Effector memory CD4-positive, alpha-beta T cell (primary cell): ENCODE measurements at places on chromosomes 7 and 10.
A peak's percentile ranks its signal among the peaks of the same experiment; 100 is the strongest.

- no peak for DNase-seq
Observed at GRCh38 chr7:155208681-155209477, 88.8 kb upstream of the INSIG1 start.

DNA sequence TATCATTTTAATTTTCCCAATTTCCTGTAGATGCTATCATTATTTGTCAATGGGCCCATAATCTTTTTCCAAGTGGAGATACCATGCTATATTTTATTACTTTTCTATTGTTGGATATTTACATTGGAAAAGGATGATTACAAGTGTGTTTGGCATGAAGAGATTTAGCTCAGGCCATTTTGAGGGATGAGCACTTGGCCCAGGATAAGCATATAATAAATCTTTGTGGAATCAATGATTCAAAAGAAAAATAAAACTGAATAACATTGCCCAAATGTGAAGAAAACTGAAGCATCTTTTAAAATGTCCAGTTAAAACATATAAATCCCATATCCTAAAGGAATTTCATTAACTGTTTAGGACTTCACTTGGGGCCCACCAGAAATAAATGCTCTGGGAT lies 260.9 kb upstream of the BMPER start:
- DNase-seq = no peak

GRCh38 chr7:41103331-41103730 lies 599.6 kb downstream of the INHBA start:
- no peak for DNase-seq

- DNase-seq = no peak
Observed at GRCh38 chr10:79277579-79278269, 69.5 kb upstream of the PPIF start.

DNA sequence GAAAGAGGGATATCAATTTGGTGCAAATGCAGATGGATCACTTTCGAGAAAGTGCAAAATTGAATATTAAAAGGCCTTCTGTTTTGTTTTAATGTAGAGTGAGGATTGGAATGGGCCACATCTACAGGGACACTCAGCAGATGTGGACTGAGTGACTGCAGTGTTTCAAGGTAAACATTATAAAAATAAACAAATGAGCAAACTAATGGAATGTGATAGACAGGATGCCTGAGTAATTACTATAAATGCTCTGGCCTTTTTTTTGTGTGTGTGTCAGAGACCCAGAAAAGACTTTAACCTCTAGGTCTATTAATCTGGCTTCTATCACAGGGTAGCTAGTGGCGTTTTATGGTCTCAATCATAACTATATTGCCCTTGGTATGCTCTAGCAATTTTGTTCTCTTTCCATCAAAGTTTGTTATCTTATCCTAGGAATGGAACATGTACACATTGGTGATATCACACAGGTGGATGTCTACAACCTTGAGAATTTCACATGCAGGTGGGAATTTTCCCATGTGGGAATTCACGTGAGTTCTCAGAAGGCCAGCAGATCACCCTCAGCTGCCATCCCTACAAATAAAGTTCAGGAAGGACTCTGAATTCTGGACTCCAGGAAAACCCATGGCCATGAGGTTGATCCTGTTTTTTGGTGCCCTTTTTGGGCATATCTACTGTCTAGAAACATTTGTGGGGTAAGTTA lies at the start of gene CPA2:
TSS of gene CPA2 (plus strand) at position 606 of the 703 bp plus-strand sequence. CDS start at position 625, 19 bp downstream.
- no peak for DNase-seq

GRCh38 chr7:151671514-151671913 lies 151.8 kb upstream of the RHEB start:
- no peak for DNase-seq

GRCh38 chr7:135758531-135758932 lies 9.9 kb upstream of the FAM180A start:
- no peak for DNase-seq

DNA sequence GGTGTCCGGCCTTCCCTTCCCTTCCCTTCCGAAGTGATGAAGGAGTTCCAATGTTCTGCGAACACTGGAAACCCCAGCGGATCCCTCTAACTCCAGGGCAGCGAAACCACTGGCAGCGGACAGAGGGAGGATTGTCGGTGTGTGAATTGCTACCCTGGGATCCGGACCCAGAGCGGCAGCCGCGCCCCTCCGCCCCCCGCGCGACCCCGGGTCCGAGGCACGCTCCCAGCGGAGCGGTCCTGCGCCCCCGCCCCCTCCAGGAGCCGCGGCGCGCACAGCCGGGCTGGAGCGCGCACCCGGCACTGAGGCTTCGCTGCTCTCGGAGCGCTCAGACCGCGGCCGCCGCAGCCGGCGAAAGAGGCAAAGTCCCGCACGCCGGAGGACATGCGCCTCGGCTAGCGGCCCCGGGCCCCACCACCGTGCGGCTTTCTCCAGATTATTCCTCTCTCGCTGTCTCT lies at the start of gene PTPRZ1:
TSS of gene PTPRZ1 (plus strand) at position 331 of the 458 bp plus-strand sequence. CDS start 339 bp downstream, outside the sequence.
- DNase-seq = no peak

DNA sequence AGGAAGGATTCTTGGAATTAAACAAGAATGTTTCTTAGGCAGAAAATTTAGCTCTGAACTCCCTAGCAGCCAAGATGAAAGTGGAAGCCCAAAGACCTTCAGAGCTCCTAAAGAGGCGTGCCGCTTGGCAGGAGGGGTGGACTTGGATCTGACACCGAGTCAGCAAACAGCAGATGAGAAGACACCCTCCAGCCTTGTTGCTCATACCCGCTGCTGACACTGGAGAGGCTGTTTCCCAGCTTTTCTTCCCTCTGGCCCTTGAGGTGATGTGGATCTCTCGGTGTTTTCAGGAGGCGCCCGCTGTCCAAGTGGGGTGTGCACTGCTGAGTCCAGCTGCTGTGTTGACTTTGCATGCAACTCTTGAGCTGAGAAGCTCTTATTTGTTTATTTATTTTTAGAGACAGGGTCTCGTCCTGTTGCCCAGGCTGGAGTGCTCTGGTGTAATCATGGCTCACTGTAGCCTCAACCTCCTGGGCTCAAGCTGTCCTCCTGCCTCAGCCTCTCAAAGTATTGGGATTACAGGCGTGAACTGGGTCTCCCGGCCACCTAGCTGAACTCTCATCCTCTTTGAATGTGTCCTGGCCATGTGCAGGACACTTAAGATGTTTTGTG lies 21.5 kb downstream of the SLC18A2 start:
- no peak for DNase-seq

- no peak for DNase-seq
Observed at GRCh38 chr10:13715100-13715499, 128.3 kb downstream of the PRPF18 start.

- DNase-seq = no peak
Observed at GRCh38 chr7:114949231-114949630, 27.3 kb downstream of the MDFIC start.

DNA sequence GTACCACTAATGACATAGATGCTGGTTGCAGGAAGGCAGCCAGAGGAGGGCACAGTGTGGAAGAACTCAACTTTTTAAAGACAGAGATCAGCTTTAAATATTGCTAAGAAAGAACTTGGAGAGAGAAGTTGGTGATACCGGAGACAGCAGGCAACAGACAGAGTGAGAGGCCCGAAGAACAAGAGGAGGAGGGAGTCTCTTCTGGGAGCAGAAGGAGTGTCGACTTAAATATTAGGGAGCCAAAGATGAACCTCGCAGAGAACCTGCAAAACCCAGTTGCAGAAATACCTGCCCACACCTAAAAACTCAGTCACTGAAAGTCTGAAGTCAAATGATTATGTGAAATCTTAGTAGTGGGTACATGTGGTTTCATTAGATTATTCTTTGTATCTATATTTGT lies 3.4 kb upstream of the WDR86 start:
- no peak for DNase-seq

GRCh38 chr7:52992001-52992400 lies 43.4 kb upstream of the POM121L12 start:
- DNase-seq = no peak

GRCh38 chr10:26199841-26200240 lies 16.7 kb upstream of the GAD2 start:
- no peak for DNase-seq

GRCh38 chr10:48365668-48366067 lies 59.2 kb downstream of the MAPK8 start:
- no peak for DNase-seq

DNA sequence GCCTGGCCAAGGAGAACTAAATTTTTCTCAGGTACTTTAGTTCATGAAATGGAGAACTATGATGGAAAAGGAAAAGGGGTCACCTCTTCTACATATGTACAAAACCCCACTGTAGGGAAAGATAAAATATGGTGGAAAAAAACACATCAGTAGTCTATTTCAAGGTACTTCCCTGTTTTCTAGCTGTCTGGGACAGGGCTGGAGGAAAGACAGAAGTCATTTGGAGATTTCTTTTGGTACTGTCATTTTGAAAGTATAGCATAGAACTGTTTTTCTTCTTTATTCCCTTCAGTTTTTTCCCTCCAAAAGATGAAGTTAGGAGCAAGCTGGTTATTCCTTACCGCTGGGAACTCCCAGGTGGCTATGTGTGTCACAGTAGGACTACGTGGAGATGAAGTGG lies 196.1 kb downstream of the DOCK4 start:
- DNase-seq = no peak

- no peak for DNase-seq
Observed at GRCh38 chr7:70920876-70921275, 211.1 kb upstream of the GALNT17 start.

DNA sequence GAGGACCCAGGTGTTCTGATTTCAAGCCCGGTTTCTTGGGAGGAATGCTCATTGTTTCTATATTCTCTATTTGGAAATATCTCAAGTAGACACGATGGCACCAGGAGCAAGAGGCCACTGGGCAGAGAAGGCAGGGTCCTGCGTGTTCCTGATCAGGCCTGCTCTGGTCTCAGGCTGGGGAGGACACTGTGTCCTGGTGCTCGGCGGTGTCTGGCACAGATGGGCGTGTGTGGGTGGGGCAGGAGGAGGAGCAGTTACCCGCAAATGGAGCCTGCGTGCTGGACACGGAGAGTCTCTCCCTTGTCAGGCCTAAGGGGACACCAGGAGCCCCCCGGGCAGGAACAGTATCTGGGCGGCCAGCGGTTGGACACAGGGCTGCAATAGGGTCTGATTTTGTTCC lies 25.9 kb upstream of the GOLGA7B start:
- DNase-seq = no peak

- DNase-seq = no peak
Observed at GRCh38 chr7:12596225-12596790, 25.8 kb downstream of the SCIN start.

- no peak for DNase-seq
Observed at GRCh38 chr10:35739998-35740397, 97.9 kb upstream of the FZD8 start.

DNA sequence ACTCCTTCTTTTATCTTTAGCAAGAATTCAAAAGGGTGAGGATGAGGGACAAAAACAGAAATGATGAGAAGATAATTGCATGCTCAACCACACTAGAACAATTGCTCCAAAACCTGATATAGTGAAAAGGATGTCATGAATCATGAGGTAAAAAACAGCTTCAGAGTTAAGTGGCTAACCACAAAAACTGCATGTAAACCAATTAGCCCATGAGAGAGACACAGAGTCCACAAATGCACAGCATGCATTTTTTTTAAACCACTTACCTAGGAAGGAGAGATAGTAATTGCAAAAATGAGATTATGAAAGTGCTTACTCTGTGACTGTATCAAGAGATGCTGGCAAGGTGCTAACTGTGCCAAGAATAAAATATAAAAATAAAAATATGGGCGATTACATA lies 132.9 kb downstream of the MBL2 start:
- no peak for DNase-seq

GRCh38 chr10:11178606-11179515 lies 161.2 kb downstream of the CELF2 start:
- DNase-seq = peak; percentile 88

GRCh38 chr7:132866551-132866950 lies 215.3 kb downstream of the CHCHD3 start:
- no peak for DNase-seq

- no peak for DNase-seq
Observed at GRCh38 chr10:621513-621912, 68.0 kb downstream of the DIP2C start.

DNA sequence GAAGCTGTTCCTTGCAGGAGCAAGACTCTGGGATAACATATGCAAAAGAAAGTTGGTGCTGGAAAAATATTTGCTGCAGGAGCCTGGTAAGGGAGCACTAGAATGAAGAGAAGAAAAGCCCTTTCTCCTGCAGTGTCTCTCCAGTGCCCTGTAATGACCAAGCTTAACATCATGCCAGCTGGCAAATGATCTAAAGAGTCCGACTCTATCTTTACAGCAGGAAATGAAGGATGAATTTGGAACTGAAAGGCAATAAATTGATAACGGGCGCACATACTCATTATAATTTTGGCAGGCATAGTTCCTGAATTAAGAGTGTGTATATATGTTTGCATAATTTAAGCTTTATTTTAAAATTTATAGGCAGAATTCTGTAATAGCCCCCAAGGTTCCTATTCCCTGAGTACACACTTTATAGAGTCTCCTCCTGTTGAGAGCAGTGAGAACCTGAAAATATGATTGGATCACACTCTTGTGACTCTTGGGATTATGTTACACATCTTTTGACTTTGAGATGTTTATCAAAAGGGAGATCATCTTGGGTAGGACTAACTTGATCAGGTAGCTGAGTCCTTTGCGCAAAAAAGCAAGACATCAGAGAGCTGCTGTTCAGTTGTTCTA lies 299.0 kb upstream of the MBL2 start:
- DNase-seq = no peak

- DNase-seq = no peak
Observed at GRCh38 chr7:68697796-68698280, 900.4 kb upstream of the AUTS2 start.

- no peak for DNase-seq
Observed at GRCh38 chr10:132477066-132477397, 60.6 kb upstream of the INPP5A start.

- no peak for DNase-seq
Observed at GRCh38 chr7:126178865-126179264, 1073.9 kb downstream of the GRM8 start.

DNA sequence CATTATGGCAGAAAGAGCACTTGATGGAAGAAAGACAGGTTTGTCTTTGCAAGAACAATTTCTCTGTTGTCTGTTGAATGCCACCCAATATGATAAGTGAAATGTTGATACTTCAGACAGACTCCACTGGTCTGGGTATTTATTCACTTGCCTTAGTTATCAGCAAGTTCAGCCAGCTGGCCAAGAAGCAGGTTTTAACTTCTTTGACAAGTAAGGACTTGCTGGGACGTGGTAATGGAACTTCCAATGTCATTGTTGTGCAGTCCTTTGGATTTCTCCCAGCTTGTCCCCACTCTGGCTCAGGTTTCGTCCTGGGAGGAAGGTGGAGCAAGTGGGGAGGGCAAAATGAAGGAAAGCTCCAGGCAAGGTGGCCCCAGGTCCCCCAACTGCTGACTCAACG lies 497.4 kb downstream of the RPS24 start:
- DNase-seq = no peak

GRCh38 chr7:126803060-126803665 lies 449.6 kb downstream of the GRM8 start:
- DNase-seq = no peak

DNA sequence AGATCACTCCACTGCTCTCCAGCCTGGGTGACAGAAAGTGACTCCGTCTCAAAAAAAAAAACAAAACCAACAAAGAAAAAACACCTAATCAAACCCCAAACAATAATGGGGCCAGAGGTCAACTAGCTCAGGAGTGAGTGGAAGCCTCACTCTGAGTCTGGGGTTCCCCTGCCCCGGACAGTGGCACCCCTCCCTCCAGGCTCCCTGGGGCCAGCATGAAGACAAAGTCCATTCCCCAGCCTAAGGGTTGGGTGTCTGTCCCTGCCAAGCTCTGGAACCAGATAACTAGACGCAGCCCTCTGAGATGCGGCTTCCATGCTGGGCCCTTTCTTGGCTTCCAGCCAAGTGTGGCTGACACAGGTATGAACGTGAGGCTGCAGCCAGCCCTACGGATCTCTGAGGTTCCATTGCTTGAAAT lies 1.7 kb upstream of the FUOM start:
- peak; percentile 21 for DNase-seq
